Effector memory CD8-positive, alpha-beta T cell (primary cell): ENCODE measurements at places on chromosomes 1 and 21.

GRCh38 chr1:158163000-158163947 is 17.4 kb upstream of the CD1D start:
- no peak for DNase-seq

DNA sequence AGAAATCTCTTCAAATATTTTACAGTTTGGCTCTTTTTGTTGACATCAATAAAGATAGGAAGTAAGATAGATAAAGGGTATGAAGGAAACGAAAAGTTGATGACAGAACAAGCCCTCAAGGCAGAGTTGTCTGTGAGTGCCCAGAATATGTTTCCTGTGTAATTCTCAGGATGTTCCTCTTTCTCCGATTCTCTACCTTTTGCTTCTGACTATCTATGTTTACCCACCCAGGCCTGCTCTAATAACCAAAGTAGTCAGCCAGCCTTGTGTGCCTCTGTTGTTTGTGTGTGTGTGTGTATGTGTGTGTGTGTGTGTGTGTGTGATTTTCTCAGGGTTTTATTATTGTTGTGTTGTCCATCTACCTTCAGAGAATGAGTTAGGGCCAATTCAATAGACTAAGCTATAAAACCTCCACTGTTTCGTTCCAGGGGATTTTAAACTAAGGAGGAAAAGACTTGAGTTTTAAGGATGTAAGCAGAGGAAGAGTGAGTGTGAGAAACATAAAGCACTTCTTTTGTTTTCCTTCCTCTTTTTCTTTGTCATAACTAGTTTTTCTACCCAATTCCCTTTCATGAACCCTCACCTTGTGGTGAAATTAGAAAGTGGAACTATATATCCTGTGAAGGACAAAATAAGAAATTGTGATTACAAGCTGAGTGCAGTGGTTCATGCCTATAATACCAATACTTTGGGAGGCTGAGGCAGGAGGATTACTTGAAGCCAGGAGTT is 627.4 kb upstream of the NR5A2 start:
- DNase-seq = no peak

DNA sequence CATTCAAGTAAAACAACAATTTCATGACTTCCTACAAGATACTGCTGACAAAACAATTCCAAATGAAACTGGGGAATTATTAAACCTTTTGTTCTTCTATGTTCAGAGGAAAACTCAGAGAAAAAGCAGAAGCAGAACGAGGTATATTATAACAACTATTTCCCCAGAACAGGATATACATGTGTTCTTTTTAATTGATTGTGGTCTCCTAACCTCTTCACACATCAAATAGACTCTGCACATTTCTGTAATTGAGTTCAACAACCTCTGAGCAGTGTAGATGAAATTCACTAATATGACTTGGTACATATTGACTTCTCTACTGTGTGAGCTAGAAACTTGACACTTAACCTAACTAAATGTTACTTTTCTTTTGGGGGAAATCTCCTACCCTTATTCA is 584.2 kb downstream of the NEGR1 start:
- no peak for DNase-seq

DNA sequence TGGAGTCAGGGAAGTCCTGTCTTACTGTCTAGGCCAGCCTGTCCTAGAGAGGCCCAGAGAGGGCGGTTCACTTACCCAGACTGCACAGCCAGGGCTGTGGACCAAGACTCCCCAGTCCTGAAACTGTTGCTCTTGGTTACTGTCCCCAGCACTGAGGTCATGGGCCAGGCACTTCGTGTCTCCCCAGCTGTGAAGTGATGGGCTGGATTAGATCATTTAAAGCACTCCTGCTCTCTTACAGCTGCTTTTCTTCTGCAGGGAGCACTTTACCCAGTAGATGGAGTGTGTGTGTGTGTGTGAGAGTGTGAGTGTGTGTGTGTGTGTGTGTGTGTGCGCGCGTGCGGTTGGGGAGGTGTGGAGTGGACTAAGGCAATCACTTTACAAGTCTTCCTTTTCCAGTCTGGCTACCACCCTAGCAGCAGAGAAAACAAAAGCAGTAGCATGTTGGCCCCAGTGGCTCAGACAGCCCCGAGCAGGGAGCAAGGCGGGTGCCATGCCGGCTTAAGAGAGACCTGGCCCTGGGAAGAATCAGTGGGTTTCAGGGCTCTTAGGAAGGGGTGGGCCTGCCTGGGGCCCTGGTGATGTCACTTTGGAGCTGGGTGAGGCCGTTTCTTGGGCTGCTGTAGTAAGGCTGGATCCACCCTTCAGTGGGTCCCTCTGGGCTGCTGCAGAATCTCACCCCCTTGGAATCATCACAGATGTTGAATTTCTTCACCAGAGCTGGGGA is 2.4 kb downstream of the SPSB1 start:
- no peak for DNase-seq

- DNase-seq = no peak
Observed at GRCh38 chr1:77347646-77348045, 65.8 kb downstream of the AK5 start.

DNA sequence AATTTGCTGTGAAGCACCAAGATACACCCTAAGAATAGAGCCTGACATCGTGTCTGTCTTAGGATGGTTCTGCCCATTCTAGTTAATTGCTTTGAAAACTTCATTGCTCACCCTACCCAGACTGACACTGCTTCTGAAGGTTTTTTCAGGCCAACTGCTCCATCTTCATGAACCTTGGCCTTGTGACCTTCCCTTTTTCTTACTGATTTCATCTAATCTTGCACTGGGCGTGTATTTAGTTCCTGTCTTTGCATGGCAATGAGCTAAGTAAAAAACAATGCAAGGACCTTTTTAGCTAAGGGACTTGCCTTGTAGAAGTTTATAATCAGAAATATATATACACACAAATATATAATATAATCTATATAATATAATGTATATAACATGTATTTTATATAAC is 108.0 kb downstream of the PBX1 start:
- DNase-seq = no peak

DNA sequence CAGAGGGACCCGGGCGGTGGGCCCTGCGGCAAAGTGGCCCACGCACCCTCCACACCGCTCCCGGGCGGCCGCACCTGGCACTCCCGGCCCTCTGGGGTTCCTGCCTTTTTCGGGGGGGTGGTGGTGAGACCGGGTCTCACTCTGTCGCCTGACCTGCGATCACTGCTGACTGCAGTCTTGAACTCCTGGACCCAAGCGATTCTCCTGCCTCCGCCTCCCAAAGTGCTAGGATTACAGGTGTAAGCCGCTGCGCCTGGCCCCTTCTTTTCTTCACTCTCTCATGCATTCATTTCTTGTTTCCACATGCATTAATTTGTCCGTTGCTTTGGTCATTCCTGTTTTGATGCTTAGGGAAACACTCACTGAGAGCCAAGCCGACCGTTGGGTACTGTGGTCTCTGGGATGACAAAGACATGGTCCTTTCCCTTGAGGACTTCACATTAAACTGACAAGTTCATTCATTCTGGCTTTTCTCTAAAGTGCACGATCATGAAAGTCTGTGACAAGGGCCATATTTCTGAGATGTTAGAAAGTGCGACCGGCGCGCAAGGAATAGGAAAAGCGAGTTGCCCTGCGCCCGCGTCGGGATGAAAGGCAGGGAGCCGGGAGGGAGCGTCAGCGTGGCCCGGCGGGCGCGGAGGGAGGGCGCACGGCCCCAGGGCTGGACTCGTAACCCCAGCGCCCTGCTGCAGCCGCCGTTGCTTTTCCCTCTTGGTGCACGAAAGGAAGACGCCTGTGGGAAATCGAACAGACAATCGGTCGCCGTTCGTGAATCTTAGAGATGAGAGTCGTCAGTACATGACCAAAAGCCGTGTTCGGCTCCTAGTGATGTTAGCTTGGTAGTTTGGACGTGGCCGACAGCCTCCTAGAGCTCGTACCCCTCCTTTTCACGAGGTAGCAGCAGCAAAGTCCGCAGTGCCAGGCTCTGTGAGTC is 1.0 kb upstream of the MCOLN2 start:
- no peak for DNase-seq

DNA sequence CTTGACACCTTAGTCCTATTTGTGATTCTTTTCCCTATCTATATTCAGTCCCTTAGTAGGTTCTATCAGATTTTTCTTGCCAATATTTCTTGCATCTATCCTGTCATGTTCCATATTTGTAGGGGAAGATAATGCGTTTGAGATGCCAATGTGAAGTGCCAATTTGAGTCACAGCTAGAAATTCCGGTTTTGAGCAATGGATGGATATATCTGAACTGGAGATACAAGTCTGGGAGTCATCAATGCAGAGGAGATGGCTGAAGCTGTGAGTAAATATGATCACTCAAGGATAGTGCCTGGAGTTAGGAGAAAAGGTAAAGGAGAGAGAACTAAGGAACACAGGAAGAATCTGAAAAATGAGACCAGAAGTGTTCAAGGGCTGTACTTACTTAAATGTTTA is 93.8 kb downstream of the COQ8A start:
- no peak for DNase-seq

- no peak for DNase-seq
Observed at GRCh38 chr1:33348676-33349080, 27.8 kb upstream of the A3GALT2 start.

- DNase-seq = no peak
Observed at GRCh38 chr1:205669341-205670149, 10.8 kb downstream of the SLC45A3 start.

GRCh38 chr1:230876660-230877059 is 8.3 kb upstream of the C1orf198 start:
- DNase-seq = no peak

DNA sequence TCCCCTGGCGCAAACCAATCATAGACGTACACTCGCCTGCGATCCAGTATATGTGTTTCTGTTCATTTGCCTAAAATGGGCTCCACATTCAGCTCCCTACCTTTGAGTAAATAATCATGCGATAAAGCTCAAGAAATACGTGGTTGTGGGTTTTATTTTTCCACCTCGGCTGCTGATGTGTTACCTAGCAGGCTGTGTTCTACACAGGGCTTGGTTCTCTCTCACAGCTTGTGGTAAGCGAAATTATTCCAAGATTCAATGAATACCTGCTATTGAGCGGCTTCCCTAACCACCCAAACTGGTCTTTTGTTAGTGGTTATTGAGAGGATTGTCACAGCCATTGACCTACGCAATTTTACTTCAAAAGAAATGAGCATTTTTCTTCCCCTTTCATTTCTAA is 180.2 kb downstream of the PBX1 start:
- DNase-seq = no peak

DNA sequence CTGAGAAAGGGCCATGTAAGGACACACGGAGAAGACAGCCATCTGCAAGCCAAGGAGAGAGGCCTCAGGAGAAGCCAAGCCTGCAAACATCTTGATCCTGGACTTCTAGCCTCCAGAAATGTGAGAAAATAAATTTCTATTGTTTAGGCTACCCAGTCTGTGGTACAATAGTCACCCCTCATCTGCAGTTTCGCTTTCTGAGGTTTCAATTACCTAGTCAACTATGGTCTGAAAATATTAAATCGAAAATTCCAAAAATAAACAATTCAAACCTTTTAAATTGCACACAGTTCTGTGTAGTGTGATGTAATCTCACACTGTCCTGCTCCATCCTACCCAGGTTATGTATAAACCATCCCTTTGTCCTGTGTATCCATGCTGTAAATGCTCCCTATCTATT is 52.6 kb downstream of the ZNF644 start:
- DNase-seq = no peak

GRCh38 chr1:100523038-100523652 is 14.8 kb upstream of the GPR88 start:
- DNase-seq = no peak

DNA sequence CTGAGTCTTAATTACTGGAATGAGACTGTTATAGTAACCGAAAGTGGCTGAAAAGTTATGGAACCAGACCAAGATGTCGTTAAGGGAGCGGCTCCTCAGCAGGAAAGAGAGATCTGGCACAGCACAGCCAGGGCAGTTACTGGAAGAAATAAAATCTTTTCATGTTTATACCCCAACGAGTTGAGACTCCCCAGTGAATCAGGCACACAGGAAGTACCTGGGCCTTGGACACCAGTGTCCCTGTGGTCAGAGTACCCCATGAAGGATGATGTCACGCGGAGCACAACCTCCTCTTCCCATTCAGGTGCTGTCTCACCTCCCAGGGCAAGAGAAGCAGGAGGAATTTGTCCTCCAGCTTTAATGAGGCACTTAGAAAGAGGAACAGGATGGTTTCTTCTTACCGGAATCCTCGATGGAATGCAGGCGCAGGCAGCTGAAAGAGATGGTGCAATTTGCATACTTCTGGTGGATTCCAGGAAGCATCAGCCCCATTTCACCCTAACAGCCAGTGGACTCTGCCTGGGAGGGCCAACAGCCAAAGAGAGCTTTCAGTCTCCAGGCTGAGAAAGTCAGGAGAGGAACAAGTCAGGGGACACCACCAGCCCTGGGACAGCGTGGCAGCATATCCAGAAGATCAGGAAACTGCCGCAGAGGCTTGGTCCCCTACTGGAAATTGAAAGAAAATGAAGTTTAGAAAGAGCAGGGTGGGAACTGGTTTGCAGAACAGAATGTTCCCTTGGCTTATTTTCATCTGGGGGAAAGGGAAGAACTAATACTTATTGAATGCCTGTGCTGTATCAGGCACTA is 35.9 kb upstream of the CTTNBP2NL start:
- no peak for DNase-seq

DNA sequence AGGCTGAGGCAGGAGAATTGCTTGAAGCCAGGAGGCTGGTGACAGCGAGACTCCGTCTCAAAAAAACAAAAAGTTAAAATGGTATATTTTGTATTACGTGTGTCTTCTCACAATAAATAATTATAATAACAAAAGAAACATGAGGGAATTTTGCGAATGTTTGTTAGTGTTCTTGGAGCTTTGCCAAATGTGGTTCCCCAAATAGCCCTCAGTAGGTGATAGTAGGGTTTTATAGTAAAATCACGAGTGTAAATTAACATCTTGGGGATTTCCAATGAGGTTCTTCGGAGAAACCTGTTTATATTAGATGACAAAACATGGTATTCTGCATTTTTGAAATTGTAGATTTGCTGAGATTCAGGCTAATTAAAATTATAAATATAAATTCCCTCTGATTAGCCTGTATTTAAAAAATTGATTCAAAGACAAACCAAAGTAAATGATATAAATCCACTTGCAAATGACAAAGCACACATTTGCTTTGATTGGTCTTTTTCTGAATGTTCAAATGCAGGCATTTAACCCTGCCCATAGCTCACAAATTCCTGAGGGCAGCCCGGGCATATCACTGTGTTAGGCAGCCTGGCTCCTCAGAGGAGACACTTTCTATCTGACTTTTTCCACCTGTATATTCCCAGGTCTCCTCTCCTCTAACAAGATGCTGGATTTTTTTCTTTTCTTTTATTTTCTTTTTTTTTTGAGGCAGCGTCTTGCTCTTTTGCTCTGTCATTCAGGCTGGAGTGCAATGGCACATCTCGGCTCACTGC is 50.3 kb upstream of the TSNAX start:
- no peak for DNase-seq

DNA sequence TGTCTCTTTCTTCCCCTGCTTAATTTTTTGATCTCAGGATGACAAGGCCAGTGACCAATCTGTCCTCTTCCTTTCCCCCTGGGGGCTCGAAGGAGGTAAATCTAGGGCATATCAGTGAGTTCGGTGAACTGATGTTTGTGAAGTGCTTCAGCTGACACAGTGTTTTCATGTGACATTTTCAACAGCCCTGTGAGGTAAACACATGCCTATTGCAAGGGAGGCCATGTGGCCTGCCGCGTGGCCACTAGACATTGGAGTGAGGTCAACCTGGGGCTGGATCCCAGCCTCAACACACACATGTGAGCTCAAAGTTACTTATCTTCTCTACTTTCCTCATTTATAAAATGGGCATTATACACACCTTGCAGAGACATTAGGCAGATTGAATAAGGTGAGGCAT is 126.3 kb downstream of the PLPP3 start:
- DNase-seq = no peak

- no peak for DNase-seq
Observed at GRCh38 chr1:13435458-13435857, 25.2 kb downstream of the PRAMEF20 start.

GRCh38 chr1:109482791-109483671 is 674 bp upstream of the ATXN7L2 start:
- peak; percentile 36 for DNase-seq

GRCh38 chr1:231021540-231022031 is 18.5 kb downstream of the FAM89A start:
- no peak for DNase-seq
